ENCODE measurements at places on chromosomes 7 and 10.

- DNase-seq, result peak; percentile 56
These were observed 123.3 kb downstream of the AOAH start for GRCh38 chr7:36600869-36601530.

DNA sequence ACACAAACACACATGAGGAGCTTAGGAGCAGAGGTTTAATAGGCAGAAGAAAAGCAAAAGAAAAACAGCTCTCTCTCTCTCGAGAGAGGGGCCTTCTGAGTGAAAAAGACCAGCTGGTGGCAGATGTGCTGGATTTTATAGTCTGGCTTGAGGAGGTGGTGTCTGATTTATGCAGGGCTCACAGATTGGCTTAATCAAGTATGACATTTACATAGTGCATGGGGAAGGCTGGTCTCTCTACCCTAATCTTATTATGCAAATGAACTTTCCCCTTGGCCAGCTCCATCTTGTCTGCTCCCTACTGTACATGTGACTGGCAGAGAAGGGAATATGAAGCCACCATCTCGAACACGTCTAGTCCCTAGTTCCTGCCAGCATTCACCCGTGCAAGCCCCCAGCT lies 219.5 kb upstream of the ZNF804B start:
- no peak for DNase-seq

- no peak for DNase-seq
These were observed 18.7 kb upstream of the ACHE start for GRCh38 chr7:100914208-100914878.

DNA sequence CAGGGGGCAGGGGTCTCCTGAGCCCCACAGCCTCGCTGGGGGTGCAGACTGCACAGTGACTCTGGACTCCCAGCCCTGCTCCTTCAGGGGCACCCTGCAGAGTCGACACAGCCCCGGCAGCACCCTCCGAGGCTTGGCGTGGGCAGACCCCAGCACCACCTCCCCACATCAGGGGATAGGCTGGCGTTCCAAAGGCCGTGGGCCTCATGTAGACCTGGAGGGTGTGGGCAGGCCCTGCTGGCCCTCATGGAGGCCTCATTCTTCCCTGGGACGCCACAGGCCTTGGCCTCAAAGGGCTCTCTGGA lies 265.9 kb downstream of the ELFN1 start:
- DNase-seq, result no peak

DNA sequence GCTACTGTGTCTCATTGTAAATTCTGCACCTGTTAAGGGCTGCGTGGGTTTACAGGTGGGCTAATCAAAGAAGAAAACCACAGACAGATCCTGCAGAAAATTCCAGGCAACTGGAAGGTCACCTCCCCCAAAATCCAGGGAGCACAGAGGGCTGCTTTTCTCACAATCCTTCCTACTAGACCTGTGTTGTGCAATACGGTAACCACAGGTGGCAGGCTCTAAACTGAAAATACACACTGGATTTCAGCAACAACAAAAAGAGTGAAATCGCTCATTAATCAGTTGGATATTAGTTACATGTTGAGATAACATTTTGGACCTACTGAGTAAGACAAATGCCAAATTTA lies 83.2 kb downstream of the SLC16A9 start:
- no peak for DNase-seq

DNA sequence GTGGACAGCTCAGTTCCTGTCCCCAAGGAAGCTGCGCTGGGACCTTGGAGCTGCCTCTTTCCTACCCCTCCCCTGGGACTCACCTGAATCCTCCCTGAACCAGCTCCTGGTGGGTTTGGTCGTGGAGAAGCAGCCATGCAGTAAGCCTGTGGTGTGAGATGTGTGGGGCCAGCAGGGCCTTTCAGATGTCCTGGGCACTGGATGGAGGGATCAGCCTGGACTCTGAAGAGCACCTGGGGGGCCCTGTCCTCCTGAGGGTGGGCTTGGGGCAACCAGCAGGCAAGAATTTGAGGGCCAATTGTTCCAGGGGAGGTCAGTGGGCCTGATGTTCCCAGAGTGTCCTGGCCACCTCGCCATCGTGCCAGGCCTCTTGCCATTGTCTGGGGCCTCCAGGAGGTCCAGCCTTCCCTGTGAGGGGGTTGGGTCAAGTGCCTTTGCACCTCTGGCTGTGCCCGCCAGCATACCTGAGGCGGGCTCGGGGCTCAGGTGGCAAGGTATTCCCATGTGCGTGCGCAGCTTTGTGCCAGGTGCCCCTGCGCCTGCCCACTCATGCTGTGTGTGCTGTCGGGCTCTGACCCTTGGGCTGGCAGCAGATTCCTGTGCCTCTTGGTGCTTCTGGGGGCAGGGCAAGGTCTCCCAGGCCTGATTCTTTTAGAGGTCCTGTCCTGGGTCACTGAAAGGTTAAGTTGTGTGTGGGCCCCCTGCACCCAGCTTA lies 7.3 kb downstream of the TRIM8 start:
- no peak for DNase-seq

GRCh38 chr10:48235501-48235900 lies 39.0 kb downstream of the FRMPD2 start:
- no peak for DNase-seq

- no peak for DNase-seq
These were observed 384.9 kb upstream of the RNF32 start for GRCh38 chr7:156255635-156256034.

- no peak for DNase-seq
These were observed 38.8 kb downstream of the ERLIN1 start for GRCh38 chr10:100146875-100147650.

DNA sequence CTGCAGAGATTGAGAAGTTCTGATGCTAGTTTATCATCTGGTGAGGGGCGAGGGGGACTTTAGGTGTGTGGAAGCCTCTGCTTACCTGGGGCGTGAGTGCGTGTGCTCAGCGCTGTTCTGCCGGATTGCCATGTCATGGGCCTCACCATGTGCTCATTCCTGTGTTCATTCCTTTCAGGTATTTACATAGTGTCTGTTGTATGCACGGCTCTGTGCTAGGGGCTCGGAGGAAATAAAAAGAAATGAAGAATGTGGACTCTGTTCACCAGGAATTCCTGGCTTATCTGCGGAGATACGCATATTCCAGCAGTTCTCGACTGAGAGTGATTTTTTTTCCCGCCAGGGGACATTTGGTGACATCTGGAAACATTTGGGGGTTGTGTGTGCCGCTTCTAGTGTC lies 152.0 kb downstream of the CAMK1D start:
- no peak for DNase-seq

DNA sequence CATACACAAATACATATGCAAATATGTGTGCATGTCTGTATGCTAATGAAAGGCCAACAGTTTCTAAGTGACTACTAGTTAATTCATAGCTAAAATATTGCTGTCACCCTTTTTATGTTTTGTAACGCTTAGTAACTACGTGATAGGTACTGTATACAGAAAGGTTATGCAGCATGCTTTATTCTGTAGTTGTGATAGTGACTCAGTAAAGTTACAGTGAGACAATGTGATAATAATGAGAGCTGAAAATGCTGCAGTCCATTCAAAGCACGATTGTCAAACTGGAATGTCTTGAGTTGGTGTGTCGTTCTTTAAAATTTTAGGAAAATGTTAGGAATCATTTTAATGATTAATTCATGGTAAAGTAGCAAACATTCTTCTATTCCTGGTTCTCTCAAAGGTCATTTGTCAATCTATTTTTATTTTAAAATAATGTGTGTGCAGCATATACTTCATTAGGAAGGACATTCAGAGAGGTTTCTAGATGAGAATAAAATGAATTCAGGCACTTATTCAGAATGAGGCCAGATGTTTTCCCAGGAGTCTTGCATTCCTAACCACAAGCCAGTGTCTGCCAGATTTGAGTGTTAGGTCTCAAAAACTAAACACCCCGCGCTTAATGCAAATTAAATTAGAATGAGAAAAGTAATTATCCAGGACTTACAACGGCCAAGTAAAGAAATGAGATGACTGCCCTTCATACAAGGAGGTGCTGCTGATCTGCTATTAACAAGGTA lies 408.8 kb upstream of the FZD8 start:
- no peak for DNase-seq

- peak; percentile 60 for DNase-seq
These were observed 250.8 kb downstream of the KCNMA1 start for GRCh38 chr10:77386838-77387237.

- no peak for DNase-seq
These were observed 147.4 kb downstream of the EBF3 start for GRCh38 chr10:129816656-129817045.

- no peak for DNase-seq
These were observed 39.3 kb downstream of the LRRC18 start for GRCh38 chr10:48900371-48900801.

GRCh38 chr10:42960991-42961795 lies 115.7 kb upstream of the RET start:
- DNase-seq, result no peak

DNA sequence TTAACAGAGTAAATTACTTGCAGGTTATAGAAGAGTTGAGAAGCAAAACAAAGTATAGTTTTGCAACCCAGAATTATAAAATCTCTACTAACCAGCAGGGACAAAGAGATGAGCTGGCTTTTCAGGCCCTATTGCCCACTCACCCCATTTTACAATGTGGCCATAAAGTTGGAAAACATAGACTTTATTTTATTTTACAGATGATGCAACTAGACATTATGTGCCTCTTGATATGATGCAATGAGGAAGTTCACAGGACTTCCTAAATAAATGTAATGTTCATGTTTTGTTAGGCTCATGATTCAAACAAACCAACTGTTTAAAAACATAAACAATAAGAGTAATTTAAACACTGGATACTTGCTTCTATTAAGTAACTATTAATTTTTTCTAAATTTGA lies 141.1 kb upstream of the WNT16 start:
- peak; percentile 11 for DNase-seq

GRCh38 chr7:47430422-47430821 lies 151.5 kb downstream of the TNS3 start:
- DNase-seq, result no peak

- peak; percentile 68 for DNase-seq
These were observed 31.0 kb upstream of the ZEB1 start for GRCh38 chr10:31288001-31288400.

DNA sequence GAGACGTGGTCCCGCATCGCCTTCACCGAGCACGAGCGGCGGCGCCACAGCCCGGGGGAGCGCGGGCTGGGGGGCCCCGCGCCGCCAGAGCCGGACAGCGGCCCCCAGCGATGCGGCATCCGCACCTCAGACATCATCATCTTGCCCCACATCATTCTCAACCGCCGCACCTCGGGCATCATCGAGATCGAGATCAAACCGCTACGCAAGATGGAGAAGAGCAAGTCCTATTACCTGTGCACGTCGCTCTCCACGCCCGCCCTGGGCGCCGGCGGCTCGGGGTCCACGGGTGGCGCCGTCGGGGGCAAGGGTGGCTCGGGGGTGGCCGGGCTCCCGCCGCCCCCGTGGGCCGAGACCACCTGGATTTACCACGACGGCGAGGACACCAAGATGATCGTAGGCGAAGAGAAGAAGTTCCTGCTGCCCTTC lies 737 bp downstream of the CNNM2 start:
- no peak for DNase-seq

GRCh38 chr10:99528494-99529441 lies 4.0 kb upstream of the NKX2-3 start:
- no peak for DNase-seq

DNA sequence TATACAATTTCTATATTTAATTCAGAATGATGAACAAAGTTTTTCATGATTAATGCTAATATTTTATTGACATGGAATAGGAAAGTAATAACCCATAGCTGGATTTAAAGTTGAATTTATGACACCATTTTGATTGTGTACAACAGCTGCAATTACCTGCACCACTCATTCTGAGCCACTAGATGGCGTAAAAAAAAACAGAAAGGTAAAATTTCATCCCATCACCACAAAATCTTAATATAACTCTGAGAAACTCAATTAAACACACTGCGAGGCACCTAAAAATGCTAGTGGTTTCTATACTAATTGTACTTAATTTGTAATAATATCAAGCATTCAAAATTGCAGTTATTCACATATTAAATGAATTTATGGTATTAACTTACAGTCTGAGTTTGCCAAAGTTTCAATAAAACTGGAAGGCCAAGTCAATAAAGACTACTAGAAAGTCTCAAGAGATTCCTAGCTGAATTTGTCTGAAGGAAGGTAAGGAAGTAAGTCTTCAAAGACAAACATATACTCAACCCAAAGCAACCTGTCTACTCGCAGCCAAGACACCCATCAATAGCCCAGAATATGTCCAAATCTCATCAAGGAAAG lies 182.5 kb downstream of the SKAP2 start:
- DNase-seq, result peak; percentile 38

GRCh38 chr10:34906067-34906965 lies 91.2 kb upstream of the PARD3 start:
- DNase-seq, result no peak

DNA sequence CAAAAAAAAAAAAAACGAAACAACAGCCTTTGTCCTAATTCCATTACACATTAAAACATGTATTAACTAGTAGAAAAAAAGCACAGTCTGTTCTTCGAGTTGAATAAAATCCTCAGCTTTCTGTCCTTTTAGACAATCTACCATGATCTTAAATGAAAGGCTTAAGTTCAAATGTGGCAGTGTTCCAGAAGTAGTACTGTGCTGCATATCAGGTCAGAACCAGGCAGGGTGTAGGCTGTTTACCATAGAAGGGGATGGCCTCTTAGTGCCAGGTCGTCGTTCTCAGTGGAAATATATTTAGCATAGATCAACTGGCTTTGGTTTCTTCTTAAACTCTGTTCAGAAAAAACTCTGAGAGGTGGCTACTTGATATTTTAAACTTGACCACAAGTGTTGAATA lies 612.0 kb downstream of the CNTNAP2 start:
- no peak for DNase-seq

- DNase-seq, result peak; percentile 12
These were observed 1.1 kb upstream of the ZNF467 start for GRCh38 chr7:149774237-149775175.

Measured in fibroblast of skin of scalp (primary cell).